ENCODE measurements at places on chromosomes 1 and 21. TPM values are rescaled to one million over a fixed set of nuclear protein-coding genes. Genes with fewer than 3 reads are reported as not detected.

The IFFO2 gene
- 3.7 TPM for total RNA-seq

The PLA2G2C gene
- not detected for total RNA-seq

The PLEKHG5 gene
- 8.4 TPM for total RNA-seq

The METTL13 gene
- 11.0 TPM for total RNA-seq

The FCRLB gene
- 1.0 TPM for total RNA-seq

The TMEM82 gene
- total RNA-seq: not detected

The ATP1A2 gene
- 38.1 TPM for total RNA-seq

The FMO1 gene
- total RNA-seq: 5.7 TPM

The AMY1C gene
- not detected for total RNA-seq

The ABCD3 gene
- 31.8 TPM for total RNA-seq

The LMOD1 gene
- 15.1 TPM for total RNA-seq

The RNU1-3 gene
- total RNA-seq: under 0.01 TPM

The PWP2 gene
- total RNA-seq: 7.3 TPM

The SH2D1B gene
- total RNA-seq: 0.52 TPM

The BEST4 gene
- total RNA-seq: not detected

The CNKSR1 gene
- not detected for total RNA-seq

The DNAJC28 gene
- total RNA-seq: 2.1 TPM

The AHCTF1 gene
- 19.3 TPM for total RNA-seq

The RPL5 gene
- 1,925 TPM for total RNA-seq

The CELA2B gene
- 1.6 TPM for total RNA-seq

The LCE2C gene
- total RNA-seq: not detected

The VCAM1 gene
- total RNA-seq: 26.1 TPM

The RPF1 gene
- total RNA-seq: 20.9 TPM

The CHIA gene
- not detected for total RNA-seq

The LAMB3 gene
- total RNA-seq: 0.52 TPM

The CHI3L1 gene
- 1.0 TPM for total RNA-seq

The C1orf141 gene
- not detected for total RNA-seq

The ITLN1 gene
- total RNA-seq: not detected

The AHCYL1 gene
- 21.9 TPM for total RNA-seq

The MSH4 gene
- 1.0 TPM for total RNA-seq

The MTFR1L gene
- 35.0 TPM for total RNA-seq

The ZBTB7B gene
- 7.8 TPM for total RNA-seq

The FAM167B gene
- 1.6 TPM for total RNA-seq

The BNIPL gene
- 0.52 TPM for total RNA-seq

The ADORA1 gene
- total RNA-seq: 2.1 TPM

The KRTAP19-3 gene
- not detected for total RNA-seq

The AQP10 gene
- not detected for total RNA-seq

The CA6 gene
- total RNA-seq: not detected

The CENPF gene
- 4.7 TPM for total RNA-seq

The CALML6 gene
- total RNA-seq: 191 TPM

The CD1D gene
- 1.0 TPM for total RNA-seq
